Chondrocyte (in vitro differentiated cells): ENCODE measurements at places on chromosomes 12 and 14.

DNA sequence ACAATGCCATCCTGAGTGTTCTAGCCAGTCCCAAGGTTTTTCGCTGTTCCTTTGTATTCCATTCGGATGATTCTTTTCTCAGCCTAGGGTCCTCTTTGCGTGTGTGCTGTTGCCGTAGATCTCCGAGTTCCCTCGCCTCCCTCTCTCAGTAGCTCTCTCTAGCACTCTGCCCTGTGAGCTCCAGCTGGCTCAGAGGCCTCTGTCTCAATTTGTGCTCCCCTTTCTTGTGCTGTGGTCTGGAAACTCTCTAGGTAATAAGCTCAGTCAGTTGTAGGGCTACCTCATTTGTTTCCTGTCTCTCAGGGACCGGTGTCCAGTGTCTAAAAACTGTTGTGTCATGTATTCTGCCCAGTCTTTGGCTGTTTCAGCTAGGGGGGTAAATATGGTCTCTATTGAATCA, 179.3 kb downstream of the PCNX1 start:
- DNase-seq: no peak

DNA sequence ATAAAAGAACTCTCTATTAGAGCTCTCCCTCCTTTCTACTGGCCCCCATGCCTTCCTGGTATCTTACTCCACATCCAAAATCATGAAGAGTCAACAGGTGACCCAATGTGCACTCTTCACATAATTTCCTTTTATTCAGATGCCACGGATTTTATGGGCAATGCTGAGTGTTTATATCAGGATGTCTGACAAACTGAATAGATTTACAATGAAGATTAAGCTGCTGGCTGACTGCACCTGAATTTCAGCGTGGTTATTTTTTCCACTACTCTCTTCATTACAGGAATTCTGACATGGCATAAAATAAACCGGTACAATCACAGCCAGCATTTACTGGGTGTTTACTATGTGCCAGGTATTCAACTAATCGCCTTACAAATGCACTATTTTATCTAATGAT, 29.4 kb upstream of the CERS5 start:
- no peak for DNase-seq

- DNase-seq: no peak
These were observed 51.4 kb upstream of the OR9K2 start for GRCh38 chr12:55074806-55075205.

DNA sequence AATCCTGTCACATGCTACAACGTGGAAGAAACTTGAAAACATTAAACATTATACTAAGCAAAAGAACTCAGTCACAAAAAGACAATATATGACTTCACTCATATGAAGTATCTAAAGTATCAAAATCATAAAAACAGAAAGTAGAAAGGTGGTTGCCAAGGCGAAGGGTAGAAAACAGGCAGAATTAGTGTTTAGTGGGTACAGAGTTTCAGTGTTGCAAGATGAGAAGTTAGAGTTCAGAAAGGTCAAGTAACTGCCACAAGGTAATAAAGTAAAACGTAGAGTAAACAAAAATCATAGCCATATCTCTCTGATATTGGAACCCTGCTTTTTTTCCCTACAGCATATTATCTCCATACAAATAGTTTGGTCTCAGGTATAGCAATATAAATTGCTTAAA, 223.8 kb upstream of the FSCB start:
- DNase-seq: no peak

GRCh38 chr14:23633160-23633701, 2.9 kb upstream of the DHRS2 start:
- DNase-seq: no peak

- DNase-seq: no peak
These were observed 1.1 kb upstream of the WDR89 start for GRCh38 chr14:63642656-63643382.

DNA sequence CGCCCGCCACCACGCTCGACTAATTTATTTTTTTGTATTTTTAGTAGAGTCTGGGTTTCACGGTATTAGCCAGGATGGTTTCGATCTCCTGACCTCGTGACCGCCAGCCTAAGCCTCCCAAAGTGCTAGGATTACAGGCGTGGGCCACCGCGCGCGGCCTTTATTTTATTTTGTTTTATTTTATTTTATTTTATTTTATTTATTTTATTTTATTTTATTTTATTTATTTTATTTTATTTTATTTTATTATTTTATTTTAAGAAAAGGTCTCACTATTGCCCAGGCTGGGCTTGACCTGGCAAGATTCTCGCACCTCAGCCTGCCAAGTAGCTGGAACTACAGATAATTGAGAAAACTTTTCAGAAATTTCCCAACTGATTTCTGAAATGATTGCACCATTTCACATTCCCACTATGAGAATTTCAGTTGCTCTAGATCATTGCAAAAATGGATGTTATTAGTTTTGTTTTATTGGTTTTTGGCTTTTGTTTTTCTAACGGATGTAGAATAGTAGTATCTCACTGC, 358.3 kb downstream of the SLC6A15 start:
- no peak for DNase-seq

DNA sequence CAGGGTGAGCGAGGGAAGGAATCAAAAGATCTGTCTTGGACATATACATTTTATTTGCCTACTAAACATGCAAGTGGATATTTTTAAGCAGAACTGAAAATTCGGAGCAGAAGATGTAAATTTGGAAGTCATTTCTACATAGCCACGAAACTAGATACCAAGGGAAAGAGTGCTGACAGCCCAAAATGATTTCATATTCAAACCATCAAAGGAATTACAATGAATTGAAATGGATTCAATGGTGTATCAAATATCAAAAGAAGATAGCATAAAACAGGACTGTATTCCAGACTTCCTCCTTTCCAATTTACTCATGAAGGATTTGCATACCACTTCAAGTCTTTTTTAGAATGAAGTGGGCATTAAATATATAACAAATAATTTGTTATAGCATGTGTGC, 313.5 kb upstream of the KITLG start:
- no peak for DNase-seq

GRCh38 chr14:69090187-69090789, 62.6 kb downstream of the DCAF5 start:
- no peak for DNase-seq

- no peak for DNase-seq
These were observed 120.5 kb downstream of the PHETA1 start for GRCh38 chr12:111248236-111249017.

GRCh38 chr14:65336191-65336591, 76.3 kb upstream of the FUT8 start:
- no peak for DNase-seq

GRCh38 chr12:116996621-116997020, 85.9 kb downstream of the FBXW8 start:
- DNase-seq: no peak

GRCh38 chr14:50666772-50667683, 1.1 kb downstream of the SAV1 start:
- no peak for DNase-seq

- DNase-seq: no peak
These were observed 111.1 kb downstream of the DIP2B start for GRCh38 chr12:50615907-50616296.

- no peak for DNase-seq
These were observed 15.2 kb downstream of the PDE6H start for GRCh38 chr12:14988035-14988434.

DNA sequence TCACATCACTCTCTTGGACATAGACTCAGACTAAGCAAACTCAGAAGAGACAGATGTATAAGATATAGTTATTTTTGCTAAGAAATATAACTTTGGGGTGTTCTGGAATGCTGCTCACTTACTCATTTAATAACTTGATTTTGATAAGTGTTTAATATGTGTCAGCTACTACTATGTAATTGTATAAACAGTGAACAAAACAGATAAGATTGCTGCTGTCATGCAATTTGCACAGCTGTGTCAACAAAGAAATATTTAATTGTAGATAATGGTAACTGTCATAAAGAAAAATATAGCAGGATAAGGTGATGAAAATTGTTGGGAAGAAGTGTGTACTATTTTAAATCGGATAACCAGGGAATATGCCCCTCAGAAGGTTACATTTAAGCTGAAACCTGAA, 84.1 kb upstream of the ZDHHC17 start:
- no peak for DNase-seq

- no peak for DNase-seq
These were observed 1327.5 kb upstream of the FLRT2 start for GRCh38 chr14:84202486-84202885.

DNA sequence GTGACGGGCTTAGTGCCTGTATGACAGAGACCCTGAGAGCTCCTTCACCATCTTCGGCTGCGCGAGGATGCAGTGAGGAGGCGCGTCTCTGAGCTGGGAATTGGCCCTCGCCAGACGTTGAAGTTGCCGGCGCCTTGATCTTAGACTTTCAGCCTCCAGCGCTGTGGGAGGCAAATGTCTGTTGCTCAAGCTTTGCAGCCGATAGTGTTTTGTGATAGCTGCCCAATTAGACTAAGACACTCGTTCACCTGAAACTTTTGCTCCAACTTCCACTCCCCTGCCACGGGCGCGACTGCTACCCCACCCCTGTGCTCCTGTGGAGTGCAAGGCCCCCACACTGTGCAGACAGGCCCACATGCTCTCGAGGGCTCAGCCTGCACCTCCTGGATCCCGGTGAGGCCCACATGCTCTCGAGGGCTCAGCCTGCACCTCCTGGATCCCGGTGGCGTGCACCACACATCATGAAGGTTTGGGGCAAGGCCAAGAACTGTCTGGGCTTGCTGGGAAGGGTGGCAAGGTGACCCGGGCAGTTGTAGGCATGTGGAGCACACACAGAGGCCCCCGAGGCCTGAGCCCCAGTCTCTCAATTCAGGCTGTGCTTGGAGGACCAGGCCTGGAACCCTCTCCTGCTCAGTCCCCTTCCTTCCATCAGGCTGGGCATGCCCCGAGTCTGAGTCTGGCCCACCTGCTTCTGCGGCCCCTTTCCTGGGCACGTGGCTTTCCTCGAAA, 324.6 kb downstream of the TMEM121 start:
- no peak for DNase-seq

DNA sequence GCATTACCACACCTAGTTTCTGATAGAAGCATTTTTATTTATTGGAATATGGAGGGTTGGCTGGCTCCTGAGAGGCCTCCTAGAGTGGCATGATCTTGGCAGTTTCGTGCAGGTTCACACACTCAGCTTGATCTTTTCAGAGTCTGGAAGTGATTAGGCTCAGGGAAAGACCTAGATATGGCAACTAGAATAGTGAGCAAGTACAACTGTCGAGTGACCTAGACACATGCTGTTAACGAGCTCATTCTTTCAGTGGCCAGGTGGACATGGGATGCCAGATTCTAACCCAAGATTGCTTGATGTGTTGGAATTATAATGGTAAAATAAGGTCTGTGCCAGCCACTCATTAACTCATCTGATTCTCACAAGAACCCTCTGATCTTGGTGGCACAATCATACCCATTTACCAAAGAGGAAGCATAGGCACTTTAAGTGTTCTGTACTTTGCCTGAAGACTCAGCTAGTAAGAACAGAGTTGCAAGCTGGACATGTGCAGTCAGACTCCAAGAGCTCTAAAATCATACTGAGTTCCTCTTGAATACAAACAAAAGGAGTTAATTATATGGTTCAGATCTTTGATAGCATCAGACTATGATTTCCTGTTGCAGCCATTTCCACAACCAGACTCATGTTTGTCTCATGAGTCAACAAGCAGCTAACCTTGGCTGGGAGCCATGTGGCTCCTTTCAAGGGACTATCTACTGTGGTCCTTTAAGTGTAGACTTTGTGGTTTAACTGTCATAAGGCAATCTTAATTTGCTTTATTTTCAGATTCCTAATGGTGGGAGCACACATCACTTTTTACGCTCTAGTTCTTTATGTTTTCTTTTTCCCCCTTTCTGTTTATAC, 144.2 kb downstream of the PLEKHA5 start:
- no peak for DNase-seq
